ENCODE measurements at places on chromosomes 2 and 18. TPM values are rescaled to one million over a fixed set of nuclear protein-coding genes. Genes with fewer than 3 reads are reported as not detected.
A peak's percentile ranks its signal among the peaks of the same experiment; 100 is the strongest.

- H3K4me1 ChIP-seq = no peaks in the 10 kb centered on the region
- H3K27ac ChIP-seq = no peak overlapping the region
- no peak overlapping the region for H3K4me3 ChIP-seq
- H3K36me3 ChIP-seq = no peaks in the 10 kb centered on the region
- H3K27me3 ChIP-seq = peaks cover 8% of the 10 kb centered on the region
Measured at GRCh38 chr2:232498452-232498851, 10.8 kb upstream of the ECEL1 start.

DNA sequence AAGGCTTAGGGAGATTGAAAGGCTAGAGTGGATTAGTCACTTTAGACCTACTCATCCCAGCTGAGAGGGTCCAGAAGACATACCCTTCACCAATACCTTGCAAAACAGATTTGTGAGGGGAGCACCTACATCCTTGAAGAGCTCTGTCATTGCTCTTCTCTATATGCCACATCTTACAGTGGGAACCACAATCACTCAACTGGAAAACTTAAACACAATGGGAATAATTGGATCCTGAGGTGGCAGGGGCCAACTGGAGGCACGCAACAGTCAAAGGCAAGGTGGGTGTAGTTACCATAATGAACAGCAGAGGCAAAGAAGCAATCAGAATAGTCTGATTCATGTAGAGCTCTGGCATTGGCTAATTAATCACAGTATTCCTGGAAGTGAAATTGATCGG is 35.4 kb downstream of the PDE1A start:
- H3K27ac ChIP-seq = no peak overlapping the region
- no peaks in the 10 kb centered on the region for H3K27me3 ChIP-seq
- H3K36me3 ChIP-seq = no peaks in the 10 kb centered on the region
- no peaks in the 10 kb centered on the region for H3K4me1 ChIP-seq
- H3K4me3 ChIP-seq = no peak overlapping the region

- no peak overlapping the region for H3K27ac ChIP-seq
- H3K4me1 ChIP-seq = peaks cover 56% of the 10 kb centered on the region
- no peaks in the 10 kb centered on the region for H3K27me3 ChIP-seq
- no peak for DNase-seq
- no peaks in the 10 kb centered on the region for H3K36me3 ChIP-seq
Measured at GRCh38 chr2:181121996-181122395, 141.6 kb downstream of the UBE2E3 start.

GRCh38 chr18:24514439-24514838 is 54.0 kb downstream of the HRH4 start:
- no peaks in the 10 kb centered on the region for H3K4me1 ChIP-seq
- H3K4me3 ChIP-seq = no peak overlapping the region
- H3K27ac ChIP-seq = no peak overlapping the region
- no peak for DNase-seq
- H3K27me3 ChIP-seq = no peaks in the 10 kb centered on the region
- H3K36me3 ChIP-seq = no peaks in the 10 kb centered on the region

Gene GKN1
- total RNA-seq = not detected

DNA sequence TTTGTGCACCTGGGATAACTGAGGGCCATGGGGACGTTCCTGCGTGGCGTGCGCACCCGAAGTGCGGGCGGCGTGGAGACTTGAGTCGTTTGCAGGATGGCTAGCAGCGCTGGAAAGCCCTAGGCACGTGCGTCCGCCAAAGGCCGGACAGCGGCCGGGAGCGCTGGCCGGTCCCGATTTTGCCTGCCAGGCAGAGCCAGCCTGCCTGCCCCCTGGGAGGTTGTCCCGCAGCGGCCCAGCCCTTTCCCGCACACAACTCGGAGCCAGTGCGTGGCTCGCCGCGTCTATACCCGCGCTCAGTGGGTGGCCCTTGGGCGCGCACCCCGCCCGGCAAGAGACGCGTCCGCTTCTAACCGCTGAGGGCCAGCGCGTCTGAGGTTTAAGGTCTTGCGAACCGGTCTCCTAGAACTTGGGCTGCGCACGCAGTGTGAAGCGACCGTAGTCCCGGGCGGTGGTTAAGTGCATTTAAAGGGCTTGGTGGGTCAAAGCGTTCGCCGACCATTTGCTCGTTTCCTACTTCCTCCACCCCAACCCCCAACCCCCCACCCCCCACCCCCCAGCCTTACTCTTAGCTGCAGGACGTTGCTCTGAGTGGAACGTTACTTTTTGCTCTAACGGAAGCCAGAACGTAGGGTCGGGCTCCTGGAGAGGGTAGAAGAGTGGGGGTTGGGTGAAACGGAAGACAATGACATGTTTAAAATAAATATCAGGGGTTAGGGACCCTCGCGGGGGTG is 627 bp downstream of the CDCA7 start:
- H3K4me3 ChIP-seq = peak overlapping the region; percentile 69
- peaks cover 15% of the 10 kb centered on the region for H3K4me1 ChIP-seq
- no peaks in the 10 kb centered on the region for H3K36me3 ChIP-seq

- no peak overlapping the region for H3K27ac ChIP-seq
- H3K4me3 ChIP-seq = no peak overlapping the region
- DNase-seq = no peak
- no peaks in the 10 kb centered on the region for H3K27me3 ChIP-seq
- no peaks in the 10 kb centered on the region for H3K4me1 ChIP-seq
Measured at GRCh38 chr2:41881249-41881648, 166.6 kb upstream of the PKDCC start.
